Esophagus squamous epithelium (tissue), 5 donors: ENCODE measurements at places on chromosomes 12 and 14.

GRCh38 chr12:86148071-86148470, 108.1 kb downstream of the MGAT4C start:
- no peak for DNase-seq

DNA sequence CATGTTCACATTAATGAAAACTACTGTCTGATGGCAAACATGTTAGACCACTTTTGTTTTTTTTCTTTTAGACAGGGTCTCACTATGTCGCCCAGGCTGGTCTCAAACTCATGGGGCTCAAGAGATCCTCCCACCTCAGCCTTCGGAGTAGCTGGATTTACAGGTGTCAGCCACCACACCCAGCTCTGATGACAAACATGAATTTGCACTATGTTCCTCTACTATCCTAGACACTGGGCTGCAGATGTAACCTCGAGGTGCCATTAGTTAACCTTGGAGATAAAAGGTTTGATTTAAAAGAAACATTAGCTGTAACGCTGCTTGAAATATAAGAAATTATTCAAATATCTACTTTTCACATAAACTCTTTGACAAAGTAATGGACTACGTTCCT, 8.1 kb downstream of the VPS37B start:
- DNase-seq, result no peak

DNA sequence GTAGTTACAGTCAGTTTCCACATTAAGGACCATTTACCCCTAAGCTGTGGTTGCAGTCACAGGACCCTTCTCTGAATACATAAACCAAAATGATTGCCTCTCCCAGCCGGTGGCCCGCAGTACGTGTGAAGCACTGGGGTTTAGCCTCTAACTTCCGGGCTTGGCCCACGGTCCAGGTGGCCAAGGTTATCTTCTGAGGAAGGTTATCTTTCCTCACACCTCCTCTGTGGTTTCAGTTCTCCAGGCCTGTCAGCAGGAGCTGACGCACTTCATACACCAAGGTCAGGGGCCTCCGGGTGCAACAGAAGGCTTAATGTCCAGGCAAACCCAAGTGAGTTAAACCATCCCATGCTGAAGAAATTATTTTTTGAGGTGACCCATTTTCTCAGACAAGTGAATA, 291.0 kb upstream of the FKBP4 start:
- no peak for DNase-seq

DNA sequence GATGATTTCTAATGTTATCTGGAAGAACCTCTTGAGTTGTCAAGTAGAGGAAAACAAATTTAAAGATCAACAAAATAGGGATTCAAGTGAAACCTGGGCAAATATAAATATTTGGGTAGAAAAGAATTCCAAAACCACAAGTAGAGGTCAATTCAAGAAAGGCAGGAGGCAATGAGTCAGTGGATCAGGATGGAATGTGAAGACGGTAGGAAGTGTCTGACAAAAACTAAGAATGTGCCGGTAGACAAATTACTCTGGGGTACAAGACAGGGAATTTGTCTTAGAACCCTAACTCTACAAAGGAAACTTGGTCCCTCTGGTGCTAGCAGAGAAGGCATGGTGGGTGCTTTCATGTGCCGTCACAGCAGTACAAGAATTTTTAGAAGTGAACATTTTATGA, 13.6 kb downstream of the ABCD2 start:
- no peak for DNase-seq

DNA sequence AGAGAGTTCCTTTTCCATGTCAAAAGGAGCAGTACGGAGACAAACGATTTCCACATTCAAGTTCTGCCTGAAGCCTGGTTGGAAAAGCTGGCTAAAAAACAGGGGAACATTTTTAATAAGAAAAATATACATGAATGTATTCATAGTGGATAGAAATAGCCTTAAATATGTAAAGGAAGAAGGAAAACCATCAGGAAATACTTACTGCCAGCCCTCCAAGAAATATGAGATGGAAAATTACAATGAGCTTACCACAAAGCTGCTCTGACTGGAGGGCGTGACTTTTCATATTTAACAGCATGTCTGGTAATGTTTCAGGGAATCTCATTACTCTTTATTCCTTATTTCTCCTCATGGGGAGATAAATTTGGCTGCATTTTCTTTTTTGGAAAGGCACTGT, 75.9 kb upstream of the ZDHHC17 start:
- DNase-seq, result no peak

DNA sequence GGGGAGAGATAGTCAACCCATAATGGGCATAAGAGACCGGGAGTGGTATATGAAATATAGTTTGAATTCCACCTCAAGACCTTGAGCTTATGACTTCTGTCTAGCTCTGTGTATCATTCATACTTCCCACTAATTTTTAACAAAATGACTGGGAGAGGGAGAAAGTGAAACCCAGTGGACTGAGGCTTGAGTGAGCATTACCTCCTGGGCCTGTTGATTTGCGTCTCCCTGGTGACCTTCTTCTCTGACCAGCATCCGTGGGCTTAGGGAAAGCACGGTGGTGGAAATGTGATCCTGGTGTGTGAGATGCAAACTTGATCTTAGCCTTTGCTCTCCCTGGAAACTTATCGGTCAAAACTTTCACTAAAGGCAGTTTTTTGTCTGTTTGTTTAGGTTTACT, 207.9 kb upstream of the BCL2L14 start:
- no peak for DNase-seq

DNA sequence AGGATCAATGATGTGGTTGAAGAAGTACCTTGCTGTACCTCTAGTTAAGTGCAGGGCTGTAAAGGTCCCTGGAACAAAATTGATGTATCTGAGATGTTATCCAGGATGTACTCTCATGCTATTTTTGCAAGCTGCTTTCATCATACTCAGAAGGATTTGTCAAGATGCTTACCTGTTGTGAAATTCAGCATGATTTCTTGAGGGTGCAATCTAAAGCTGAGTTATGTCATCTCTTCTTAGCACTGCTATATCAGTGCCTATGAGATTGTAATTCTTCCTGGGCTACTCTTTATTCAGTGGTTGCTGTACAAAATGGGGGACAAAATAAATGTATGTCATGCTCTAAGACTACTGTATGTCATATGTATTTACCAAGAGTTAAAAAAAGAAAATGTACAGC, 340.7 kb upstream of the LMO3 start:
- no peak for DNase-seq

GRCh38 chr12:28268608-28269229, 78.5 kb downstream of the CCDC91 start:
- DNase-seq, result no peak

DNA sequence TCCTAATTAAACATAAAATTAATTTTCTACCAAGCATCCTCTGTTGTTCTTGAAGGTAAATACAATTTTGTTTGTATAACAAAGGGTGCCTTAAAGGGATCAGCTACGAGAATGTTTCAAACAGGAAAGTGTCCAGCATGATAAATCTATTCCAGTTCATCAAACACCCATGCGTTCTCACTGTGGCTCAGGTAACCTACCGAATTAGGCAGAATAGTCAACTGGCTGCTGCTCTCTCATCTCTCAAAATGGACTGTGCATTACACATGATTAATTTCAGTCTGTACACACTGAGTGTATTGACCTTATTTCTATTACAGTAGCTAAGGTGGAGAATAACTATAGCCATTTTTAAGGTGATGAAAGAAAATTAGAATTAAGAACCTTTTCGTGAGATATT, 127.5 kb upstream of the RMST start:
- no peak for DNase-seq

DNA sequence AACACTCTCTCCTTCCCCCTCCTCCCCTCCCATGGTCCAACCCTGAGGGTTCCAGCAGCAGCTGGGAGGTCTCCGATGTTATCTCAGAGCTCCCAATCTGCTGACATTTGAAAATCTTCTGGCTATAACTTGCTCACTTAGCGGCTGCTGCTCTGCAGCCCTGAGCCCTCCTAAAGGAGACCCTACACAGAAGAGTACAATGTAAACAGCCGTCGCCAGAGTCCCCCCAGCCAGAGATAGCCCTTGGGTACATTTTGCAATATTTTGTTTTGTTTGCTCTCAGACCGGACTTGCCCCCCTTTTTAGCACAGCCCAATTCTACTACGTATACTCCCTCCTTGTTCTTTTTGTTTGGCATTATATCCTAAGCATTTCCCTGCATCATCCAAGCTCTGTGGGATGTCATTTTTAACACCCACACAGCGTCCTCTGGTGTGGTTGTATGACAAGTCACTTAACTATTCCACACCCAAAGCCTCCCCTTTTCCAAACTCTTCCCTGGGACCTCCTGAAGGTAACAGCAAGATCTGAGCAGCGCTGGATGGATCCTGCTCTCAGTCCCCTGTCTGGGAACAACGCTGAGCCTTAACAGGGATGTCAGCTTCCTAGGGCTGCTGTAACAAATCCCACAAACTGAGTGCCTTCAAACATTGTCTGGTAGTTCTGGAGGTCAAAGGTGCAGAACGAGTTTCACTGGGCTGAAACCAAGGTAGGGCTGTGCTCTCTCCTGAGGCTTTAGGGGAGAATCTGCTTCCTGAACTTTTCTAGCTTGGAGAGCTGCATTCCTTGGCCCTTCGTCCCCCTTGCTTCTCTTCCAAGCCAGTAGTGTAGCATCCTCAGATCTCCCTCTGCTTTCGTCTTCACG, 25.3 kb upstream of the TCL1B start:
- DNase-seq, result no peak

- no peak for DNase-seq
Measured at GRCh38 chr12:12528361-12529270, 34.0 kb downstream of the DUSP16 start.

DNA sequence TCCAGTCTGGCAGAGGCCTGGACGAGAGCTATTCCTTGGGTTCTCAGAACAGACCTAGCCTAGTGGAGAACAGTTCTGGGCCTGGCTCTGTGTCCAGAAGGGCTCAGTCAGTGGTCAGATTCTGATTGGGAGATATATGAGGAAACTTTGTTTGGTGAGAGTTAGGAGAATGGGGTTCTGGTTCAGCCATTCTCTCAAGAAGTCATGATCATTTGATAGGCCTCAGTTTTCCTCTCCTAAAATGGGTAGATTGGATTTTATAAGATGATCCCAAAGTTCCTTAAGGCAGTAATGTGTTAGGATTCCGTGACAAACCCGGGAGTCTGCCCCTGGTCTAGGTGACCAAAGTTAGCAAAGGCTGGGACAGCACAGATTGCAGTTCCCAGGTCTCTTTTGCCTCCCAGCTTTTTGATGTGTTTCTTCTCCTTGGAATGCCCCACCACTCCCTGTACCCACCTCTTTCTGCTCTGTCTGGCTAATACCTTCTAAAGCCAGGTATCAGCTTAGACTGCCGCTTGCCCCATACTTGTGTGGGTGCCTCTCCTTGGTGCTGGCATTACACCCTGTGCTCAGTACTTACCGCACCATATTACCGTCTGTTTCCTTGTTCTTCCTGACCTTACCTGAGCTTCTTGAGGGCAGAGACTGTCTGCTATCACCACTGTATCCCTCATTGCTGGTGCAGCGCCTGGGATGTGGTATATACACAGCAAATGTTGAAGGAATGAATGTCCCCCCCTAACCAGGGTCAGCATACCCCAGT, 25.5 kb downstream of the SUSD6 start:
- DNase-seq, result no peak

DNA sequence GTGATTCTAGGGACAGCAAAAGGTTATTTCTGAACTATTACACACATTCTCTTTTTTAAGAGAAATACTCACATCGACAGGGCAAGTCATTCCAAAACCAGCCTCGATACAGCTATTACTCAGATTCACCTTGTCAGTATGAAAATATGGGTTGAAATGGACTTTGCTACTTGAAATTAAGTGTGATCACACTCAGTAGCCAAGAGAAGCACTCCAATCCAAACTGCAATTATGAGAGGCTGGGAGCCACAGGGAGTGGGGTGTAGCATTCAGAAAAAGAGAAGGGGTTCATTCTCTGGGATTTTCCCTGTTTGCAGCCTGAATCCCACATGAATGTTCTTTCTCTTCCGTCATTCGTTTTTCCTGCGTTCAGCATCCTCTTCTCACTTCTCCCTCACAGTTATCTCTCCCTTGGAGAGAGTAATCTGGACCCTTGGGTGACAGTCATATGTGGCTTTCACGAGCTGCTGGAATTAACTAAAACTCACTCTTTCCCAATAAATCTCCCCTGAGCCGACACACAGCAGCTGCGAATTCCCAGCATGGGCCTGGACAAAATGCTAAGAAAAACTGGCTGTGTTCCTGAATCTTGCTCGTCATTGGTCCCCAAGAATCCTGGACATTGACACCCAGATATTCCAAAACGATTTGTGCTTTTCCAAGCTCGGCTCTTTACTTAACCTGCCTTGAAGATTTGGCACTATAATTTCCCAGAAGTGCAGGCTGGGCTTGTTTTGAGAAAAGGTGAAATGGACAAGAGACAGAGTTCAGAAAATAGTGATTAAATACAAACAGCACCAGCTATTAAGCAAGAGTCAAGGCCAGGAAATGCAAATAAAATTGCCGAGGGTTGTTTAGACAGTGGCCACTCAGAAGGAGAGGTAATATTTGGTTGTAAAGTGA, 199.5 kb upstream of the PLEKHG7 start:
- DNase-seq, result no peak

DNA sequence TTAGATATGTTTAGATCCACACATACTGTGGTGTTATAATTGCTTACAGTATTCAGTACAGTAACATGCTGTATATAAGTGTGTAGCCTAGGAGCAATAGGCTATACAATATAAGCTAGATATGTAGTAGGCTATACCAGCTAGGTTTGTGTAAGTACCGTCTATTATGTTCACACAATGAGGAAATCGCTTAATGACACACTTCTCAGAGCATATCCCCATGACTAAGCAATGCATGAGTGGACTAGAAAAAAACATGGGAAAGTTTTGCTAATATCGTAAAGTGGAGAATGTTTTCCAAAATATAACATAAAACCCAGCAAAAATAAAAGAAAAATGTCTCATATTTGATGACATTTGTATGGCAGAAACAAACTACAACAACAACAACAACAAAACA, 27.3 kb downstream of the AKAP3 start:
- DNase-seq, result no peak

DNA sequence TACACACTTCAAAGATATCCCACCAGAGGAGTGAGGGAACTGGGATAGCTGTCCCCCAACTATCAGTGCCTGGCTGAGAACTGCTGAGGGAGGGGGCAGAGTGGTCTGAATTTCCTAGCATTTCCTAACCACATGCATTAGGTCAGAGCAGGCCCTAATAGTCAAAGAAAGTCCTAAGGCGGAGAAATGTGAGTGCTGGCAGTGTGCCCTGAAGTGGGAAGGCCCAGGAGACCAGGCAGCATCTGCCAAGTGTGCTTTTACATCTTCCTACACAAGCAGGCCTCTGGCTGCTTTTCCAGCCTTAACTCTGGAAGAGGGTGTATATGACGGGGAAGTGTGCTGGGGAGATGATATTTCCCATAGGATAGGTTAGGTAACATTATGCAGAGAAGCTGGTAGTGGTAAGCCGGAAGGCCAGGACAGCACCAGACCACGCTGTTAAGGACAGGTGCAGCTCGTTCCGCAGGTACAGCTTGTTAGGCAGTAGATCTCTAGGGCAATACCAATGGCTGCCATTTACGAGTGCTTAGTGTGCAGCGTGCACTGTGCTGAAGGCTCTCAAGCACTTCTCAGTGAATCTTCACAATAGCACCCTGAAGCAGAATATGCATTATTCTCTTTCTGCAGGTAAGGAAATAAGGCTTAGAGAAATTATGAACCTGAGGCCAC, 9.1 kb upstream of the CCDC198 start:
- no peak for DNase-seq

GRCh38 chr12:19867970-19868369, 428.7 kb downstream of the AEBP2 start:
- no peak for DNase-seq

GRCh38 chr12:2395354-2395977, 342.7 kb downstream of the CACNA1C start:
- no peak for DNase-seq
